Ascending aorta (tissue), 2 donors: ENCODE measurements at places on chromosomes 6 and 20. TPM values are rescaled to one million over a fixed set of nuclear protein-coding genes. Genes with fewer than 3 reads are reported as not detected.

DNA sequence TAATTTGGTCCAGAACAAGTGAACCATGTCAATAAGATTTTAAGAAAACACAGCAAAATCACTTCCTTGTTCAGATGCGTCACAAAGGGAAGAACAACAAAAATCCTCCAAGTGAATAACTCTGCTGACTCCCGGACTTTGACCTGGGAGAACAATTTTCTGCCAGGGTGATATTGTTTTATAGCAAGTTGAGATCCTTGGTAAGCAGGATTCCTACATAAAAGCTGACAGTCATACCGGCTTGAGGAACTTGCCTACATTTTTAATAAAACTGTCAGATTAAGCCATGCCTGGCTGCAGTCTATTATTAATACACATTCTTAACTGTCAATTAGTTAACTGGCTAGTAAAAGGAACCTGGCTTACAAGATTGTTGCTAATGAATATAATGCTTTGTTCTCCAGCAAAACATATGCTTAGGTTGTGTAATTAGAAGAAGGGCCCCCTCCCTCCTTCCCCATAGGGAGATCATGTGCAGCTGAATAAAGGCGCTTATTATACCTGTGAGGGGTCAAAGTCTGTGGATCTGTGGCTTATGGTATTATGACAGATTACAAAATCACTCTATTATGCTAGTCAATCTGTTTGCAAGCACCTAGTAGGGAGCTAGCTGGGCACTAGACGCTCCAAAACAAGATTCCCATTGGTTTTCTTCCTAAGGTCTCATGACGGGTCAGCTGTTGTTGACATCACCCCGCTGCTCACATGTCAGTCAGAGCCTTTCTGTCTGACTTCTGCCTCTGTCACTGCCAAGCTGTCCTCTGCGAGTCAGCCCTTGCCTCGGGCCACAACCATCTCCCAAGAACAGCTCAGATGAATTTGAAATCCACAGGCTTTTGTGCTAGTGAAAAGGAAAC, 44.6 kb upstream of the SEC63 start:
- DNase-seq = no peak

- DNase-seq = no peak
These were observed 70.6 kb downstream of the SMPDL3A start for GRCh38 chr6:122859676-122860075.

ZC3H12D gene
- 1.5 TPM for total RNA-seq

DNA sequence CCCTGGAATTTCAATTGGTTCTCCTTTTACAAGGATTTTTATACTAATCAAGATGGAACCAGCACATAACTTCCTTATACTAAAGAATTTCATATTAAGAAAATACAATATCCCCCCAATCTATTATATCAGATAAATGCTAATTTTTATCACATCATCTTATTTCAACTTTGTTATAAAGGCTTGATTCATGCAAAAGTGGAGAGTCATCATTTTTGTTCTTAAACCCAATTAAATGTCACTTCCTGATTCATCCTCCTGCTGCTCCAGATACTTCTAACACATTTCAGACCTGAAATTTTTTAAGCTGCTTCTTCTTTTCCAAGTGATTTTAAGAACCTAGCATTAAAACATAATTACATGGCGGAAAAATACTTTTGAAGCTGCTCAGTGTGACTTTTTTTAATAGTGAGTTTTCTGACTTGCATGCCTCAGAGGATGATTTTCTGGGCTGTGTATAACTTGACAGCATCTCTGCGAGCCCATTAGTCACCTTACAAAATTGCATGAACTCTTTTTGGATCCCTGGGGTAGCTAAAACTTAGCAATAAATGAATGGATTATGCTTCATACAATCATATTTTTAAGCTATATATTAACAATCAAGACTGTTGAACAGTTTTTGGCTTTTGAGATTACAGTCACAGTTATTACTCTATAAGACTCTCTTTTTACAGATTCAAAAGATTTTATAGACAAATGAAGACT, 134.1 kb downstream of the ELOVL4 start:
- no peak for DNase-seq

DNA sequence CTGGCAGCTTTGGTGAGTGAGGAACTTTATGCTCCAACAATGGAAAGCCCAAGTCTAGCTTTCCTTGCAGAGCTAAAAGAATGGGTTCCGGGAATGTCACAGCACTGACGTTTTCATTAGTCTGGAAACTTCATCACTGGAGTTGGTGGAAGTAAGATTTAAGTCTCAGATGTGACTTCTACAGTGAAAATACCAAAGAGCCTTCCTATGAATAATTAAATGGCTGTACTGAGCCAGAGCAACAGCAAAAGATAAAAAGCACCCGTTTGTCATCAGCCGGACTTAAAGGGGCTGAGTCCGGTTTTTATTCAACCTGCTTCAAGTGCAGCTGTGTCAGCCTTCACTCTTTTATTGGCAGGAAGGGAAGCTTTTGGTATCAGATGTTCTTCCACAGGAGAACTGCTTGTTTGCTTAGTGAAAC, 46.5 kb upstream of the SHLD1 start:
- no peak for DNase-seq

DNA sequence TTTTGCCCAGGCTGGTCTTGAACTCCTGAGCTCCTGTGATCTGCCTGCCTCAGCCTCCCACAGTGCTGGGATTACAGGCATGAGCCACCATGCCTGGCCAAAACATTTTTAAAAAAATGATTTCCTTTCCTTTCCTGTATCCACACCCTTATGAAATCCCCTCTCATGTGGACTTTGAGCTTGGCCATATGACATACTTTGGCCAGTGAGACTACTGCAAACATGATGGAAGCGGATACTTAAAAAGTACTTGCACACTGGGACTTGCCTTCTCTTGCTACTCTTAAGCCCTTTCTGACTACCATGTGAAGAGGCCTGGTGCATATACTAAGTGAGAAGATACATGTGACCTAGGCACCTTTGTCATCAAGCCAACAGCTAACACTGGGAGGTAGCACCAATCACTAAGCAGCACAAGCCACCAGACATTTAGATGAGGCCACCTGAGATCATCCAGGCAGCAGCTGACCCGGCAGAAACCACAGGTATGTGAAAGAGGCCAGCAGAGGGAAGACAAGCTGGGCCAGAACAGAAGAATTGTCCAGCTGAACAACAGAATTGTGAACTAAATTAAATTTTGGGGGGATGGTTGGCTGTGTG, 78.5 kb upstream of the HDAC2 start:
- DNase-seq = no peak

- DNase-seq = no peak
These were observed 36.3 kb upstream of the RNF8 start for GRCh38 chr6:37317312-37318038.

RSPO3 gene
- 0.53 TPM for total RNA-seq

MUCL3 gene
- not detected for total RNA-seq

DNA sequence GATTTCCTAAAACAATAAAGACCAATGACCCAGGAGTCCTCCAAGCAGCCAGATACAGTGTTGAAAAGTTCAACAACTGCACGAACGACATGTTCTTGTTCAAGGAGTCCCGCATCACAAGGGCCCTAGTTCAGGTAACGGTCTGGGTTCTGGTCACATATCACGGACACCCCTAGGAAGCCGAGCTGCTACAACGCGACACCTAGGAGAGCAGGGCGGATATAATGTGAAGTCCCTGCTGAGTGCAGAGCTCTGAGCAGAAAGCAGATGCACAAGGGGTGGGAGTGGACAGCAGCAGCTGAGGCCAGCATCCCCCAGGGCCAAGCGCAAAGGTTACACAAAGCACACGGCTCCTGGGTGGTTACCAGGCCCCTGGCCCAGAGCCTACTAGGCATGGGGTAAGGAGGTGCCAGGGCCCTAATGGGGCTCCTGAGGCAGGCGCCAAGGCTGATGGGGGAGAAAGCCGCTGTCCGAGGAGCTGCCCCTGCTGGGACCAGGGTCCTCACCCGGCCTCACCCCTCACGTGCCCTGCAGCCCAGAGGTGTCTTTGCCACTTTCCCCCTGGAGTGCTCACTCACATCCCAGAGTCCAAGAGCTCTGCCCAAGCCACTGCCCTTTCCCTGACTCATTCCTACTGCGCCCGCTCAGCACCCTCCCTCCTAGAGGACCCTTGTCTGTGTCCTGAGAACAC, 8.4 kb downstream of the CST7 start:
- DNase-seq = no peak
